DMS79 (cell line): ENCODE measurements at places on chromosomes 7 and 10.

GRCh38 chr10:127267442-127267841 lies 71.1 kb upstream of the INSYN2A start:
- peak; percentile 50 for DNase-seq

DNA sequence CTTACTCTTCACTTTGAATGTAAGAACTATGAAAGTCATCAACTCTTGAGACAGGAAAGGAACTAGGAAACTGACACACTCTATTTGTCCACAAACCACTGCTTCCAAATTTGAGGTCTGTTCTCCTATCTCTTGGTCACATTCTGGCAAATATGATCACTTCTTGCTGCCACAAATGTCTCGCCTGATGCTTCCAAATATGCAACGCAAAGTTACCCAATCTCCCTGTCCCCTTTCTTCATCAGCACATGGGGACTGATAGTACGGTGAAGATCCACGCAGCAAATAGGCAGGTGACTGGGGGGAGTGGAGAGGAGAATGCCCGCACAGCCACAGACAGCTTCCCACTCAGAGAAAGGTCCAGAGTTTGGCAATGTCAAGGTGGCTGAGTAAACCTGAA lies 92.6 kb upstream of the TCF7L2 start:
- DNase-seq, result no peak

GRCh38 chr10:133224756-133225372 lies 5.2 kb upstream of the UTF1 start:
- DNase-seq, result no peak

DNA sequence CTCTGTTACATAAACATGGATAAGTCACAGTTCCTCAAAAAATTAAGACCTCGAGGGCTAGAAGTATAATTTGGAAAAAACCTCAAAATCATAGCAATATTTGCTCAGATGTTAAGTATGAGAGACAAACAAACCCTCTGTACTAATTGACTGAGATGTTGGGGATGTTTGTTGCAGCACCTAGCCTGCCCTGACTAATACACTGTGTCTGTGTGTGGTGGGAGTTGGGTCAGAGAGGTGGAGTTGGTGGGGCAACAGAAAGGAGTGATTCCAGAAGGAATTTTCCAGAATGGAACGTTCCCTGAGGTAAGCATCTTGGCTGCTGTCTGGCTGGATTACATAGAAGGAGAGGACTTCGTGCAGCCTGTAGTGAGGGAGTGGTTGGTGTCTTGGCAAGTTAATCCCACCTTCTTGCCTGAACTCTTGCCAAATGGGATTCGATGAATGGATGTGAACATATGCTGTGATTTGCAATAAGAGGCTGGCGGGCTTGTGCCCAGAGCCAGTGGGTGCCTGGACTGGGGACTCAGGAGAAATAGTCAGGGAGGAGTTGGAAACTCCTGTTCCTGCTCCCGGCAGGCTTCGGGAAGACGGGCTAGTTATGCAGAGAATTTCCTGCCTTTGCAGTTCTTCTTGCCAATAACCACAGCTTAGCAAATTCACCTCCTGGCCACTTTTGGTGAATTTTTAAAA lies 9.3 kb upstream of the FAM180A start:
- DNase-seq, result no peak

DNA sequence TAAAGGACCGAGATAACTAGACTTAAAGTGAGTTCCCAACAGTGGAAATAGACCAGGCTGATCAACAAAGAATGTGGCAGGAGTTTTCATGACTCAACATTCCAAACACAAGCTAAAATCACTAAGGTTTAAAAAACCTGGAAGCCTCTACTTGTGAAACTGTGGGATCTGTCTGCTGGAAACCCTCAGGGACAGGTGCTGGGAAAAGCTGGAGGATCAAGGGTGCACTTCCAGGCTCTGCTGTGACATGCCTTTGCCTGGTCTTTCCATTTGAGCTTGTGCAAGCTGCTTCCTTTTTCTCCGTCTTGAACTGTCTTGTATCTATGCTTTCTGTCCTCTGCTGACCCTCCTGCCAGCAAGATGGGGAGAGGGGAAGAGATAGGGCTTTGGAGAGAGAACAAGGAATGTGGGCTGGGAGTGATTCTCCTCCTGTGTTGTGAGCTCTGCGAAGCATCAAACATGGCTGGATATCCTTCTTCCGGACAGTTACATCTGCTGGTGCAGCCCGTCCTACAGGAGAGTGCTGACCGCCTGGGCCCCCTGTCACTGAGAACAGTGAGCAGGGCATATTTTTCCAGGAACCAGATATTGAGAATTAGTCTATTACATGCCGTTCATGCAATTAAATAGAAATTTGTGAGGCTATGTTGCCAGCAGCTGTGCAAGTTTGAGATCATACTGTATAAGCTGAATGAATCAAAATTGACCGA lies 25.5 kb downstream of the ARHGAP22 start:
- no peak for DNase-seq

DNA sequence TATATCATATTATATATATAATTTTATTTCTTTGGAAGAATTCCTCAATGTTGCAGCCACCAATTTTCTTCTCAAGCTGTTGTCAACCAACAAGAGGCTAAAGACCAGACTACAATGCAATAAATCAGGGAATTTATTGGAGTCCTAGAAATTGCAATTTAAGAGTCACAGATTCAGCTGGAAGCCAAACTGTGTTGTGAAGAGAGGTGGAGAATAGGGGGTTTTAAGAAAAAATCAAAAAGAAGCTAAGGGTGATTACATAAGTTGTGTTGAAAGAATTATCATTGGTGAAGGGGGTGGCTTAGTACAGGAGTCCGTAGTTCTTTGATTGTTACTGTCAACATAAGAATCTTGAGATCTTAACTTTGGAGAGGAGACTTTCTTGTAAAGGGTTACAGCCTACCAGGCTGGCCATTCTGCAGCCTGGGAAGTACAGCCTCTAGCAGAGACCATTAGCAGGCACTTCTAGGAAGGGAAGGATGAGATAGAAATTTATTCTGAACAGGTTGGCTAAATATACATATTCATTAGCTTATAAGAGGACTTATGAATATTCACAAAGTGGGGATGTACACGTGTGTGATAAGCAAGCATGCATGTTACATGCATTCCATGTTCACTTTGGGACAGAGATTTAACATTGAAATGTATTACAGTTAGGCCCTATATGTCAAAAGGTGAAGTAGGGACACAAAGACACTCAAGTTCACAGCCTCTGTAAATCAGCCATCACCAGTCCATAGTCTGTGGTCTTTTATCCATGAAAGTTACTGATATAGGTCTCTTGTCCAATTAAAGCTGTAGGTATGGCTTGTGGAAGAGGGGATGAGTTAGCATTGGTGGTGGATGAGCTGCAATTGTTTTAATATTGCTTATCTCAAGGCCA lies 8.3 kb upstream of the TMEM168 start:
- no peak for DNase-seq

DNA sequence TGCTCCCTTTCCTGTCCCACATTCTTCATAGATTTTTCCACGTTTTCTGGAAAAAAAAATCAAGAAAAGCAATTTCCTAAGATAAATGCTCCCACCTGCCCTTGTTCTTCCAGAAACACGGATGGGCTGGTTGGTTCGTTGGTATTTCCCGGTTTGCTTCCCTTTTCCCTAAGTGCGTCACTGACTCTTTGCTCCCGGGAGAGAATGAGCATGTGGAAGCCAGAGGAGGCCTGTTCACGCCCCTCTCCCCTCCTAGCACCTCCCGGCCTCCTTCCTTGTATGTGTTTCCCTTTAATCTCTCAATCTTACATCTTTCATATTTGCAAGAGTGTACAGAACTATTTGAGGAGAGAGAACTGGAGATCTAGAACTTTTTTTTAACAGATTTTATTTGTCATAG lies 442.0 kb downstream of the GFRA1 start:
- DNase-seq, result no peak

- peak; percentile 81 for DNase-seq
Measured at GRCh38 chr7:30074422-30075030, 46.3 kb downstream of the PLEKHA8 start.

GRCh38 chr10:102400598-102401341 lies 5.3 kb downstream of the NFKB2 start:
- DNase-seq, result no peak

- peak; percentile 35 for DNase-seq
Measured at GRCh38 chr7:74093671-74094223, 10.1 kb downstream of the LIMK1 start.

DNA sequence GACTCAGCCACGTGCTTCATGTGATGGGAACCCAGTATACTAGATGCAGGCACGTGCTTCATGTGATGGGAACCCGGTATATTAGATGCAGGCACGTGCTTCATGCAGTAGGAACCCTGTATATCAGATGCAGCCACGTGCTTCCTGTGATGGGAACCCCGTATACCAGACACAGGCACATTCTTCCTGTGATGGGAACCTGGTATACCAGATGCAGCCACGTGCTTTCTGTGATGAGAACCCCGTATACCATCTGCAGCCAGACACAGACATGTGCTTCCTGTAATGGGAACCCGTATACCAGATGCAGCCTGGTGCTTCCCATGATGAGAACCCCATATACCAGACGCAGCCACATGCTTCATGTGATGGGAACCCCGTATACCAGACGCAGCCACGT lies 44.0 kb downstream of the MGMT start:
- no peak for DNase-seq

DNA sequence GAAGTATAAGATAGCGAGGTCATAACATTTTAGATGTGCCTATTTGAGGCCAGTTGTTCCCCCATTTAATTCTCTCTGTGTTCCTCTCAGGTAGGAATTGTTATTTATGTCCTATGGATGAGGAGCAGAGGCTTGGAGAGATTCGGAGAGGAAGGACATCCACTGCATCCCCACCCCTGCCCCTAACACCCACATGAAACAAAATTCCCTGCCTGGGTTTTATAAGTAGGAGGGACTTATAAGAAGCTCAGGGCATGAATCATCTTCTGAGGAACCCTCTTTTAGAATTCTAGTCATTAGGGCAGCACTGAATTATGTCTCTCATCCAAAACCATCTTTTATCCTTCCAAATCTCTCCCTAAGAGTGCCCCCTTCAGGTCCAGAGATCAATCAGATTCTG lies 5.0 kb downstream of the CHAT start:
- DNase-seq, result no peak

- DNase-seq, result no peak
Measured at GRCh38 chr10:107898392-107898791, 733.9 kb upstream of the SORCS1 start.

DNA sequence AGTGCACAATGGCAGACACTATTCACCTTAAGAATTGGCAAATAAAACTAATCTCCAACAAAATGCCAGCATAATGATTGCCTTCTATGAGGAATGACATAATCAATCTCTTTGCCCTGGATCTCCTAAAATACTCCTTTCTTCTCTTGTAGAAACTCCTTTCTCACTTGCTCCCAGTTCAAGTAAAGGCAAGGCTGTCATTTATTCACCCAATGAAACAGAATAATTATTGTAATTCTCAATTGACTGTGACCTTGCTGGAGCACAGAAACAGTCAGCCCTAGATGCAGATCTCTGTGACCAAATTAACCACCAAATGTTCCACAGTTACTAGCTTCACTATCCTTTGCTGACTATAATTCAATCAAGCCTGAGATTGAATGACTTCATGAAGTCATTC lies 99.3 kb downstream of the SEMA3C start:
- peak; percentile 5 for DNase-seq

GRCh38 chr7:51046482-51046881 lies 263.8 kb upstream of the GRB10 start:
- no peak for DNase-seq

GRCh38 chr7:126485791-126486190 lies 767.0 kb downstream of the GRM8 start:
- DNase-seq, result no peak

GRCh38 chr7:157011333-157012112 lies 1.1 kb upstream of the MNX1 start:
- peak; percentile 15 for DNase-seq

DNA sequence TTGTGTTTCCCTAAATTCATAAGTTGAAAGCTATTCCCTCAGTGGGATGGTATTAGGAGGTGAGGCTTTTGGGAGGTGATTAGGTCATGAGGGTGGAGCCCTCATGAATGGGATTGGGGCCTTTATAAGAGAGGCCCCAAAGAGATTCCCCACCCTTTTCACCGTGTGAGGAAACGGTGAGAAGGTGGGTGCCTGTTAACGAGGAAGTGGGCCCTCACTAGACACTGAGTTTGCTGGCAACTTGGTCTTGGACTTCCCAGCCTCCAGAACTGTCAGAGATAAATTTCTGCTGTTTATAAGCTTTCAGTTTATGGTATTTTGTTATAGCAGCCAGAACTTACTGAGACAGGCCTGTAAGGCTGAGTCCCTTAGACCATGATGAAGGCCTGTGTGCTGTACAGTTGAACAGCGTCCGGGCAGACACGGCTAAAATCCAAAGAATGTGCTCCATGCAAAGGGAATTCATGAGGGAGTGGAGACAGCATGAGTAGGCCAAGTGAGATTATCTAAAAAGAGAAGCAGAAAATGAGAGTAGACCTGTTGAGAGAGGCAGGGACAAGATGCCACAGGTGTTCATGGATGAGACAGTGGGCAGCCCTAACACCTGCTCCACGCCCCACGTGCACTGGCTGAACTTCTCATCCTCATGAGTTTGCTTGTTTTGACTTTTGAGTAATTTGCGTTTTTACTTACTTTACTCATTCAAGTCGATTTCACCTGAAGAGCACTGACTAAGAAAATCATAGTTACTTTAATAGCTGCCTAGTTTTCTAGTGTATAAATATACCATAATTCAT lies 66.9 kb upstream of the SFMBT2 start:
- no peak for DNase-seq

- no peak for DNase-seq
Measured at GRCh38 chr7:107953265-107953923, 49.6 kb downstream of the LAMB1 start.
